ENCODE measurements at places on chromosomes 2 and 18.

DNA sequence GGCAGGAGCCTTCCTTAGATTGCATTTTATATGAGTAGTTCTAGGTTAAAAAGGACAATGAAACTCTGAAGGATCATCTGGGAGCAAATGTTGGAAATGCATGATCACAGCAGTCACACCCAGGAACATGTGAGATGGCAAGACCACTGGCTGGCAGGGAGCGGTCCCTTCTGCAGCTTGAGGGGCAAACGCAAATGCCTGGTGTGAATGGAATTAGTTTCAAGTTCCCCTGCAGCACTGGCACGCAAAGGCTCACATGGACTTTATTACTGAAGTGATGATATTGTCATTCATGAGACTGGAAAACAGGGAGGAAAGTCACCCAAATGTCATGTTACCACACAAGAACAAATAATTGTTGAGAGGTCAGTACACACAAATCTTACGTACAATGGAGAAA is 223.3 kb downstream of the FBXO15 start:
- DNase-seq: no peak
- H3K36me3 ChIP-seq: no peaks in the 10 kb centered on the region
- no peaks in the 10 kb centered on the region for H3K4me1 ChIP-seq

GRCh38 chr2:206452750-206453149 is 9.4 kb downstream of the ADAM23 start:
- no peak overlapping the region for H3K4me3 ChIP-seq
- no peaks in the 10 kb centered on the region for H3K27me3 ChIP-seq
- no peaks in the 10 kb centered on the region for H3K36me3 ChIP-seq
- no peak overlapping the region for H3K27ac ChIP-seq
- no peaks in the 10 kb centered on the region for H3K4me1 ChIP-seq

GRCh38 chr2:171210216-171210863 is 49.6 kb upstream of the TLK1 start:
- H3K27me3 ChIP-seq: no peaks in the 10 kb centered on the region
- no peak overlapping the region for H3K27ac ChIP-seq
- H3K4me3 ChIP-seq: no peak overlapping the region
- H3K4me1 ChIP-seq: no peaks in the 10 kb centered on the region

DNA sequence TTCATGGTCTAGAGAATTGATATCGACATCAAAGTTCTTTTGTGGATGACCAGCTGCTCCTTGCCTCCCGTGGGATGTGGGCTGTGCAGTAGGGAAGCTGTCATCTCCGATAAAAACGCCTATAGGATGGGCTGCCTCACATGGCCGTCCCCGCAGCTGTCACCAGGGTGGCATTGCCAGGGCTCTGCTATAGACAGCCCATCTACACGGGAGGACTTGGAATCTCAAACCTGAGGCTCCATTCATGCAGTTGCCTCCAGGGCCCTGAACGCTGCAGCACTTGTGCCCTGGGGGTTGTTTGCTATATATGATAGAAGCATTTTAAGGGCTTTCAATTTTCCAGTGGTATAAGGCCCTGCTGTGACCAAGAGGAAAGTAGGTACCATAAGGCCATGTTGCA is 183.1 kb downstream of the MYCN start:
- no peaks in the 10 kb centered on the region for H3K36me3 ChIP-seq
- H3K27me3 ChIP-seq: peaks cover 2% of the 10 kb centered on the region
- H3K4me1 ChIP-seq: no peaks in the 10 kb centered on the region
- no peak for DNase-seq

DNA sequence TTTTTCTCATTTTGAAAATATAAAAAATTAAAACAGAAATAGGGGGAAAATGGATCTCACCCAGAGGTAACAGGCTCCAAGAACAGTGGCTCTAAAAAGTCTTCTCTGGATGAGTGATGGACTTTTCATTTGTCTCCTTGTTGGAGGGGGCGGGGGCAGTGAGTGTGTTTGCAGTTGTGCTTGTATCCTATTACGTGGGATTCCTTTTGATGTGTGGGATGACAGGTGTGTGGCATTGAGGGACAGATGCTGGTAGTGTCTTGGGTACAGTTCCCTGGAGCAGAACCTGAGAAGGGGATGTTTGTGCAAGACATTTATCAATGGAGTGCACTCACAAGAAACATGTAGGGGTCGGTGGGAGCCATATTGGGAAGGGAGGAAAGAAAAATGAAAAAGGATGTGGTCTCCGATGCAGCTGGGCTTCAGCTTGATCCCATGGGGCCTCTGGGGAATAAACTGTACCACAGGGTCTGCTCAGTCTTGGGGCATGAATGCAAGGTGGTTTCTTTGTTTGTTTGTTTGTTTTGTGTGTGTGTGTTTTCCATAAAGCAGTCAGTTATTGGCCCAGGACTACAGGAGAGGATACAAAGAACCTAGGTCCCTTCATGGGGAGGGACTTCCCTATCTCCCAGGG is 120.0 kb upstream of the SLC35G4 start:
- H3K36me3 ChIP-seq: no peaks in the 10 kb centered on the region
- H3K4me3 ChIP-seq: no peak overlapping the region
- no peak for DNase-seq
- H3K4me1 ChIP-seq: no peaks in the 10 kb centered on the region

GRCh38 chr2:74250189-74250631 is 51.8 kb downstream of the MTHFD2 start:
- no peak for DNase-seq
- H3K36me3 ChIP-seq: no peaks in the 10 kb centered on the region
- H3K4me1 ChIP-seq: peaks cover 6% of the 10 kb centered on the region
- no peaks in the 10 kb centered on the region for H3K27me3 ChIP-seq
- H3K4me3 ChIP-seq: no peak overlapping the region
- no peak overlapping the region for H3K27ac ChIP-seq

- H3K4me1 ChIP-seq: no peaks in the 10 kb centered on the region
- no peak overlapping the region for H3K4me3 ChIP-seq
- no peak overlapping the region for H3K27ac ChIP-seq
- no peaks in the 10 kb centered on the region for H3K27me3 ChIP-seq
- no peaks in the 10 kb centered on the region for H3K36me3 ChIP-seq
- DNase-seq: no peak
Observed at GRCh38 chr2:156903335-156903734, 354.2 kb upstream of the GALNT5 start.

DNA sequence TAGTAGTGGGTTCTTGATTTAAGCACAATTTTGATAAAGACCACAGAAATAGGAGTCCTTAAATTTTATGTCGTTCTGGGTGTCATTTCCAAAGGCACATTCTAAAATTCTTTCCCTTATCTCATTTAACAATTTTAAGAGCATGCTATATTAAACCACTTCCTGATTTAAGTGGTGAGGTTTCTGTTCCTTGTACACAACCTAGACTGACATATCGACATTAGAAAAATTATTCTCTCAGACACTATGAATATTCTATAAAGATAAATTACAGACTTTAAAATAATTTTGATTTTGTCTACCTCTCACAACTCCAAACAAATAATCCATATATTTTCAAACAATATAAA is 923.8 kb downstream of the LRP1B start:
- no peaks in the 10 kb centered on the region for H3K36me3 ChIP-seq
- no peaks in the 10 kb centered on the region for H3K4me1 ChIP-seq
- H3K4me3 ChIP-seq: no peak overlapping the region
- H3K27ac ChIP-seq: no peak overlapping the region
- H3K27me3 ChIP-seq: no peaks in the 10 kb centered on the region

Measured in aorta (tissue), 5 donors.